A549 treated with dexamethasone at 1 μM for 4 hours (cell line): ENCODE measurements at places on chromosomes 5 and 9. TPM values are rescaled to one million over a fixed set of nuclear protein-coding genes. Genes with fewer than 3 reads are reported as not detected.

The CDH12 gene
- total RNA-seq, result 0.03 TPM in 2 of 5 replicates, not detected in the others

The LHX6 gene
- 2.9 to 3.7 TPM (median 3.2 TPM) in 5 replicates for total RNA-seq

The SIT1 gene
- total RNA-seq, result not detected in 5 replicates

The CCL27 gene
- 0.13 TPM in 2 of 5 replicates, not detected in the others for total RNA-seq

The PAPPA gene
- 21.4 to 40.2 TPM (median 33.9 TPM) in 5 replicates for total RNA-seq
